Uterine smooth muscle cell (primary cell): ENCODE measurements at places on chromosomes 13 and 19. TPM values are rescaled to one million over a fixed set of nuclear protein-coding genes. Genes with fewer than 3 reads are reported as not detected.

The GJA3 gene
- total RNA-seq, result 0.44 and 0.87 TPM in 2 replicates

The AMER2 gene
- total RNA-seq, result under 0.01 TPM in 1 of 2 replicates, not detected in the other

The CEACAM3 gene
- total RNA-seq, result not detected in 2 replicates

The CEACAM4 gene
- total RNA-seq, result not detected in 2 replicates

The KLK12 gene
- not detected in 2 replicates for total RNA-seq

The GPR183 gene
- total RNA-seq, result under 0.01 and 0.22 TPM in 2 replicates

The HSPB6 gene
- 49.6 and 161 TPM in 2 replicates for total RNA-seq

The NPAS1 gene
- 0.33 and 0.50 TPM in 2 replicates for total RNA-seq

The CDC42EP5 gene
- 3.8 and 15.2 TPM in 2 replicates for total RNA-seq

The IFNL2 gene
- total RNA-seq, result not detected in 2 replicates

The EFNA2 gene
- not detected in 2 replicates for total RNA-seq

The SHISA7 gene
- not detected in 2 replicates for total RNA-seq

The SLC17A7 gene
- total RNA-seq, result not detected in 2 replicates

The TRIM28 gene
- total RNA-seq, result 265 and 355 TPM in 2 replicates

The MAMSTR gene
- total RNA-seq, result 1.1 and 1.2 TPM in 2 replicates

The SIGLEC5 gene
- total RNA-seq, result not detected in 2 replicates

The PCDH8 gene
- not detected in 2 replicates for total RNA-seq

The CPAMD8 gene
- total RNA-seq, result 0.66 and 1.5 TPM in 2 replicates
